Kidney glomerular epithelial cell (primary cell): ENCODE measurements at places on chromosomes 5 and 9.

GRCh38 chr5:95760273-95761191 lies 29.4 kb downstream of the RHOBTB3 start:
- peak; percentile 96 for DNase-seq

DNA sequence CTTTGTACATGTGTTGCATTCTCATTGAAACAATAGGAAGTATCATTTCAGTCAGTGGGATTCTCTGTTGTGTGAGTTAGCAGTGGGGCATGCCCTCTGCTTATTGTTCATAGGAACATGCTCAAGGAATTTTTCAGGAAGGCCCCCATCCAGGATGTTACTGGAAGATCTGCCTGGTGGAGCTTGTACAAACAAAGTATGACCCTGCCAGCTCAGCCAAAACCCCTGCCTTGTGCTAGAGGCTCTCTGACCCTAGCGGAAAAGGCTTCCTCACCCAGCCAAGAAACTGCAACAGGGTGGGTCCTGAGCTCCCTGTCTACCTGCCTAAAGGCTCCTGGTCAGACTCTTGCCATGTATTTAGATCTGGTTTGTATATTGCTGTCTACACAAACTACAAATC lies 43.2 kb downstream of the MRRF start:
- no peak for DNase-seq

DNA sequence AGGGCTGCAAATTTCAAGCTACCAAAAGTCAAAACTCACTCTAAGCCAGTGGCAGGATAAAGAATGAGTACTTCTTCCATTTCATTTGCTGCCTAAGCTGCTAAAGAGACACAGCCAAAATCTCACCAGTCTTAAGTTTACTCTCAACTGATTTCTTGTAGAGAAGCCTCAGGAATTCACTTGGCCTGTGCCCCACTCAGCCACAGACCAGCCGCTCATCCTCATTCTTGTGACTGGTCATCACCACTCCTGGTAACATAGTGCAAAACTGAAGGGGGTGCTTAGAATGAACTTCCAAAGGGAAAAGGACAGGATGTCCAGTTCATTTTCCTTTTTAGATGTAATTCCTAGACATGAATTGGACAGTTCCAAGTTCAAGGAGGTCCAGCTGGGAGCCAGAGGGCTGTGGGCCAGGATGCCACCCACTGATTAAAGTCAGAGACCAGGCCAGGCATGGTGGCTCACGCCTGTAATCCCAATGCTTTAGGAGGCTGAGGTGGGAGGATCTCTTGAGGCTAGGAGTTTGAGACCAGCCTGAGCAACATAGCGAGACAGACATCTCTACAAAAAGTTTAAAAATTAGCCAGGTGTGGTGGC lies 72.7 kb upstream of the RANBP3L start:
- peak; percentile 2 for DNase-seq

GRCh38 chr9:133572821-133573361 lies 36.3 kb downstream of the FAM163B start:
- no peak for DNase-seq

- DNase-seq = no peak
Measured at GRCh38 chr5:1779782-1780613, 19.6 kb downstream of the MRPL36 start.

- no peak for DNase-seq
Measured at GRCh38 chr5:58197875-58198274, 262.0 kb downstream of the PLK2 start.

- DNase-seq = no peak
Measured at GRCh38 chr5:6603643-6604042, 29.2 kb downstream of the NSUN2 start.

GRCh38 chr5:61178702-61179101 lies 16.4 kb upstream of the SMIM15 start:
- no peak for DNase-seq

DNA sequence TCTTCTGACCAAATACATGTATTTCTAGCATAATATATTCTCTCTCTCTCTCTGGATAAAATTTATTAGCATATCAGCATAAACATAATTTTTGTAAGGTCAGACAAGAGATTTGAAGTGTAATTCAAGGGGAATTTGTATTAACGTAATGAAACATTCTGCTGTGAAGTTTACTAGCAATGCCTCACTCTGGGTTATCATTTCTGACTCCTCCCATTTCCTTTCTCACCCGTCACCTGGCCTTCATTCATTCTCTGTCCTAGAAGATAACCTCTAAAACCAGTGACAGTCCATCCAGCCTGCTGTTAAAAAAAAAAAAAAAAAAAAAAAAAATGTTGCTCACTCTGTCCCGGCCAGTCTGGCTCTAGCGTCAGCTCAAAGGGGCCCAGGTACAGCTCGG lies 27.1 kb downstream of the GRAMD2B start:
- peak; percentile 11 for DNase-seq

DNA sequence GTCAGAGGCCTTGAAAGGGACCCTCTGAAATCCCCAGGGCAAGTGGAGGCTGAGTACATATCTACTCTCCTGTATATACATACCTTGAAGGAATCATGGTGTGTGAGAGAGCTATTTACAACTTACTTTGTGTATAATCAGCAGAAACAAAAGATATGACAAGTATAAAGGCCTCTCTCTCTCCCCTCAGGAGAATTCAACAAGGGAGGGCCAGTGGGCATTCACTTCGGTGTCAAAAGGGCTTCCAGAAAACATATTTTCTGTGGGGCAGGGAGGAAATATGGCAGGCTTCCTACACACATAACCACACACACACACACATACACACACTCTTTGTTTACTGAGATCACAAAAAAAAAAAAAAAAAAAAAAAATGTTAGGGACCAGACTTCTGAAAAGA lies 181.7 kb downstream of the BNC2 start:
- no peak for DNase-seq

DNA sequence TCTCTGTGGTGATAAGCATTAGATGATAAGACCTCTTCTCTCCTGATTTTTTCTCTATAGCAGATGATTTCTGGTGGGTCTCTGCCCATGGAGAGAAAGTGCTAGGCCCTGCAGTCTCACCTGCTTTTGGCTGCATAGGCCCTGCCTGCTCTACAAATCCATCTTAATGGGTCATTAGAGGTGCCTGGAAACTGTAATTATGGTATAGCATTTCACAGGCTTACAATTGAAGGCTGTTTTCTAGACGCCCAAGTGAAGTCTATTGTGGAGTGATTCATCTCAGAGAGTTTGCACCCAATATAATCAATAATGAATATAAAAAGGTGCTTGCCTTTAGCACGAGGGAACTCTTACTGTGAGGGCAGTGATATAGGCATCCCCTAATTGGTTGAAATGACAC lies 33.8 kb downstream of the NEUROG1 start:
- DNase-seq = no peak

- DNase-seq = no peak
Measured at GRCh38 chr9:91803151-91803940, 146.7 kb downstream of the ROR2 start.

DNA sequence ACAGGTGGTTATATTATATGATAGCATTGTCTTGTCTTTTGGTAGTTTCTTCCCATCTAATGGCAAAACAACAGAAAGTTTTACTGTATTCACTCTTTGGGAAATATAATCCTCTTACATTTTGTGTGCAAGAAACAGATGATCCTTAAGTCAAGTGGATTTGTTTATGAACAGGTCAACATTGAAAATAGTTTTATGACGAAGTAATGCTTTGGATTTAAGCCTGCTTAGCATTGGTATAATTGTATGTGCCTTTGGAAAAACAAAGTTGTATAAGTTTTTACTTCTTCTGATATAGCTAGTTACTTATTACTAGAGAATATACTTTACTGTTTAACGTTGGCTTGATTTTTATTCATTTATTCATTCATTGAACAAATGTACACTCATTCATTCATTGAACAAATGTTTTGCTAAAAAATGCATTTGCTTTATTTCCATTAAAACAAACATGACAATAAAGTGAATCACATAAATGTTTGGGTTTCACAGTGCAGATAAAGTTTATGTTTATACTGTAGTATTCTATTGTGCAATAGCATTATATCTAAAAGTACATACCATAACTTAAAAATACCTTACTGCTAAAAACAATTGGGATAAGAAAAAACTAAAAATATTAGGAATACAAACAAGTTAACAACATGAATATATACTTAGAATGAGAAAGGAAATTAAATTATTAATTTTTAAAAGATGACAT lies 12.3 kb downstream of the SGCD start:
- no peak for DNase-seq

- DNase-seq = peak; percentile 12
Measured at GRCh38 chr5:171647043-171647903, 138.3 kb upstream of the SMIM23 start.

- DNase-seq = no peak
Measured at GRCh38 chr5:17156463-17156862, 61.0 kb upstream of the BASP1 start.

- no peak for DNase-seq
Measured at GRCh38 chr9:127014910-127015540, 100.4 kb downstream of the RALGPS1 start.

DNA sequence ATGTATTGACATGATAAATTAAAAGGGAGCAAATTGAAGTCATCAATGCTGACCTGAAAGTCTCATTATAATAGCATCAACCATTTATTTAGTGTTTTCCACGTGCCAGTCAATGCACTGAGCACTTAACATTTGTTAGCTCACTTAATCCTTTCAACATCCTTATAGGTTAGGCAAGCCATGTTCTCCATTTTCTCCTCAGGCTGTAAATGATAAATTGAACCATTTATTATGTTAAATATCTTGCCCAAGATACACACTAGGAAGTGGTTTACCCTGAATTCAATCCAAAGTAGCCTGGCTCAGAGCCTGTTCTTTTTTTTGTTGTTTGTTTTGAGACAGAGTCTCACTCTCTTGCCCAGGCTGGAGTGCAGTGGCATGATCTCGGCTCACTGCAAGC lies 25.0 kb upstream of the SNX2 start:
- DNase-seq = no peak

GRCh38 chr5:16548115-16548514 lies 68.7 kb downstream of the RETREG1 start:
- DNase-seq = no peak

- DNase-seq = peak; percentile 19
Measured at GRCh38 chr9:2465921-2466460, 155.6 kb upstream of the VLDLR start.

DNA sequence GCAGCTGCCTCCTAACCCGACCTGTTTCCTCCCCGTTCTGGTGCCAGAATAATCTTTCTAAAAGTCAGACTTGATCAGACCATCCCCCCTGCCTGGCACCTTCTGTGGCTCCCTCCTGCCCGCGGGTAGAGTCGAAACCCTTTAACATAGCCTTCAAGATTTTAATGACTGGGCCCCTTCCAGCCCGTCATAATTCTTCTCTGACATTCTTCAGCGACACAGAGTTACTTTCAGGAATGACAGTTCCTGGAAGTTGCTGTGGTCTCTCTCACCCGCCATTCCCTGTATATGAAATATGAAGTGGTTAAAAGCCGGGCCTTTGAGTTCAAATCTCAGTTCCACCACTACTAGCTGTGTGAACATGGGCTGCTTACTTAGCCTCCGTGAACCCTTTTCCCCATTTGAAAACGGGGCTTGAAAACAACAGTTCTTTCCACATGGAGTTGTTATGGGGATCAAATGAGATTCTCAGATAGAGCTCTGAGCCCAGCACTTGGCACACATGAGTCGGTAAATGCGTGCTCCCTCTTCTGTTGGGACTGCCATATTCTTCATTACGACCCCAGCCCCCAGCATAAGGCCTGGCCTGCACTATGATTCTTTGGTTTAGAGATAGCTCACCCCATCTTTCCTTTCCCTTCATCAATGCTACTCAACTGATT lies 737 bp downstream of the NANS start:
- DNase-seq = no peak

GRCh38 chr5:17398866-17399835 lies 98.9 kb upstream of the TAF11L2 start:
- no peak for DNase-seq

GRCh38 chr9:31519011-31519410 lies 865.4 kb upstream of the ACO1 start:
- no peak for DNase-seq

- peak; percentile 45 for DNase-seq
Measured at GRCh38 chr5:60287174-60287771, 393.7 kb upstream of the PDE4D start.
